GM12878 (cell line): ENCODE measurements at places on chromosomes 3 and 15.

GRCh38 chr3:189739378-189739777, 108.2 kb downstream of the TP63 start:
- no peak for DNase-seq

DNA sequence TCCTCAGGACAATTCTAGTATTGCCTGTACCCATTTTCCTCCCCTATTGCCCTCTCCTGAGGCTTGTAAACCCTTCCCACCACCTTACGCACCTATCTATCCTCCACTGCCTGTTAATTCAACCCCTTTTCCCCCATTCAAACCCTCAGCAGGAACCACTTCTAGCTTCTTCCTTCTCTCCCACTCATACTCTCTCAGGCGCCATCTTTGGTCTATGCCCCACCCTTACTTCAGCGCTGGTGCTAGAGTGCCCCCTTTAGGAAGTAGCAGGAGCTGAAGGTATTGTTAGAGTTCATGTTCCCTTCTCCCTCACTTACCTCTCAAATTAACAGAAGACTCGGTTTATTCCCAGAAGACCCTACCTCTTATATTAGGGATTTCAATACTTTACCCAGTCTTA, 121.8 kb upstream of the NLGN1 start:
- no peak for DNase-seq

DNA sequence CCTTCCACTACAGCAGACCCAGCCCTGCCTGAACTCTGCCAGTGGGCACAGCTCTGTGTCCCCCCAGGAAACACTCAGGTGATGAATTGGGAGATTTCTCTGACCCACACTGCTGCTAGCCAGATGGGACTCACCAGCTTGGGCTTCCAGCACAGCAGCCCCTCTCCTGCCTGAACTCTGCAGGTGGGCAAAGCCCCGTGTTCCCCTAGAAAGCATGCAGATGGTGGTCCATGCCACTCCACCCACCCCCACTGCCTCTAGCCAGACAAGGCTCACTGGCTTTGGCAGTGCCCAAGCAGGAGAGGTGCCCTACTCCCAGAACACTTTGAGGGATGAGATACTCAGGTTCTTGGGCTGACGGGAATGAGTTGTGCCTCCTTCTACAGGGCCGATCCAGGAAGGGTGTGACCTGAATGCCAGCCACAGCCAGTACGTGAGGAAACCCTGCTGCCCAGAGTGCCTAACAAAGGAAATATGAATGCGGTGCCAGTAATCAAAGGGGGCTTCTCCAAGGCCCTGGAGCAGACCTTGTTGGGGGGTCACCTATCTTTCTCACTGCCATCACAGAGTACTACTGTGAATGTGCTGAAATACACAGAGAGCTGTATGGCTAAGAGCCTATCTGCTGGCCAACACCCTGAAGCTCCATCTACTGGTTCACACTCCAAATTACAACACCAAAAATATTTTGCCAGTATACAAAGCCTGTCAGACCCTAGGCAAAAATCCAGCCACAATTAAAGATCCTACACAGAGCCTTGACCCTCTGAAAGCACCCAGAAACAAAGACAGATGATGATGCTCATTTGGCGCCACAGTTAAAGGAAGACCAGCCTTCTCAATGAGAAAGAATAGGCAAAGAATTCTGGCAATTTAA, 61.9 kb downstream of the BTLA start:
- no peak for DNase-seq

- DNase-seq = no peak
Measured at GRCh38 chr15:38745126-38745525, 180.5 kb upstream of the RASGRP1 start.

GRCh38 chr3:20096135-20096685, 56.0 kb downstream of the KAT2B start:
- DNase-seq = no peak

GRCh38 chr3:184812662-184813042, 686 bp downstream of the VPS8 start:
- DNase-seq = no peak

DNA sequence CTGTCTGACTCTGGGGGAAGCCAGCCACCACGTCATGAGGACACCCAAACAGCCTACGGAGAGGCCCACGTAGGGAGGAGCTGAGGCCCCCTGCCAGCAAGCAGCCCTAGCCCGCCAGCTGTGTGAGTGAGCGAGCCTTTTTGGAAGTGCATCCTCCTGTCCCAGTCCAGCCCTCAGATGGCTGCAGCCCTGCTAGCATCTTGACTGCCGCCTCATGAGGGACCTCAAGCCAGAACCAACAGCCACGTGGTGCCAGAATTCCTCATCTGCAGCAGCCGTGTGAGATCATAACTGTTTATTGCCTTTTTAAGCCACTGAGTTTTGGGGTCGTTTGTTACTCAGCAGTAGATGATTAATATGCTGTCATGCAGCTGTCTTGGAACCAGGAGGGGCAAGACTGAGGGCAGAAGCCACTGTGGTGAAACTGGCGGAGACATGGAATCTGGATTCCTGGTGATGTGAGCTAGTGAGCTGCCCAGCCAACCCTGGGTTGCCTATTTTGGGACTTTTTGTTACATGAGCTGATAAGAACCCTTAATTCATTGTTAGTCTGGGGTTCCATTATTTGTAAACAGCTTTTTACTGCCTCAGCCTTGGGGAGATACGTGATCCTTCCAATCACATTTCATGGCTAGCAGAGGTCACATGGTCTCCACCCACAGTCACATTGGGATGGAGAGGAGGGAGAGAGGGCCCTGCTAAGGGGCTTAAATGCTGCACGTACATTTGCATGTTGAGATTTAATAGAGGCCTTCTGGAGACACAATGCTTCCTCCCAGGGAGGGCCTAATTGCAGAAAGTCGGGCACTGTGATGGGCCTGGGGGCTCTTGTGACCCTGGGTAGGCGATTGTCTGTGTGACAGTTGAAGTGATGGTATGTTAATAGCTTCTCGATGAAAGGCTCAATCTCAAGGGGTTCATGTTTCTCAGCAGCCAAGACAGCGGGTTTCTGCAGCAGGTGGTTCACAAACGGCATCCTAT, 73.8 kb downstream of the RPLP1 start:
- DNase-seq = no peak

GRCh38 chr3:43817825-43818224, 127.1 kb downstream of the ABHD5 start:
- DNase-seq = no peak

DNA sequence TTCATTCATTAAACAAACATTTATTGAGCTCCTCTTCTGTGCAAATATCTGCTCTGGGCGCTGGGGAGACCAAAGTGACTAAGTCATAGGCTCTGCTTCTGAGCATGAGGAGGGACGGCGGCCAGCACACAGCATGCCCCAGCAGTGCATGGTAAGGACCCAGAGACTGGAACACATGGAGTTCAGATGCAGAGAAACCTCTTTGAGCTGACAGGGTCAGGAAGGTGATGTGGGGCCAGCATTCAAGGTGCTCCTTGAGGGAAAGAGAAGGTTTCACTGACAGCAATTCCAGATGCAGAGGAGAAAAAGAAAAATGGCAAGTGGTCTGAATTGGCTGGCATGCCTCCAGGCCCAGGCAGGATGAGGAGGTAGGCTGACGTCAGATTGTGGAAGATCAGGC, 234.5 kb downstream of the UACA start:
- no peak for DNase-seq

GRCh38 chr3:75192146-75192616, 471.9 kb upstream of the FRG2C start:
- DNase-seq = no peak

DNA sequence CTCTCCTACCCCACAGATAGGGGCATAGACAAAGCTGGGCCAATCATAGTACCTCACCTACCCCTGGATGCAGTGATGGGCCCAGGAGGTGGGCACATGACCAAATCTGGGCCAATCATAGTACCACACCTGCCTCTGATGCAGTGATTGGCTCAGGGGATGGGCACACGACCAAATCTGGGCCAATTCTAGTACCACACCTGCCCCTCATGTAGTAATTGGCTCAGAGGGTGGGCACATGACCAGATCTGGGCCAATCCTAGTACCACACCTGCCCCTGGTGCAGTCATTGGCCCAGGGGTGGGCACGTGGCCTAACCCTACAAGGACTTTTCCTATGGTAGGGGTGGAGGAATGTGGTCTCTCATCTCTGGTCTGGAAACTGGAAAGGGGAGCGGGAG, 56.9 kb upstream of the MEF2A start:
- DNase-seq = no peak

DNA sequence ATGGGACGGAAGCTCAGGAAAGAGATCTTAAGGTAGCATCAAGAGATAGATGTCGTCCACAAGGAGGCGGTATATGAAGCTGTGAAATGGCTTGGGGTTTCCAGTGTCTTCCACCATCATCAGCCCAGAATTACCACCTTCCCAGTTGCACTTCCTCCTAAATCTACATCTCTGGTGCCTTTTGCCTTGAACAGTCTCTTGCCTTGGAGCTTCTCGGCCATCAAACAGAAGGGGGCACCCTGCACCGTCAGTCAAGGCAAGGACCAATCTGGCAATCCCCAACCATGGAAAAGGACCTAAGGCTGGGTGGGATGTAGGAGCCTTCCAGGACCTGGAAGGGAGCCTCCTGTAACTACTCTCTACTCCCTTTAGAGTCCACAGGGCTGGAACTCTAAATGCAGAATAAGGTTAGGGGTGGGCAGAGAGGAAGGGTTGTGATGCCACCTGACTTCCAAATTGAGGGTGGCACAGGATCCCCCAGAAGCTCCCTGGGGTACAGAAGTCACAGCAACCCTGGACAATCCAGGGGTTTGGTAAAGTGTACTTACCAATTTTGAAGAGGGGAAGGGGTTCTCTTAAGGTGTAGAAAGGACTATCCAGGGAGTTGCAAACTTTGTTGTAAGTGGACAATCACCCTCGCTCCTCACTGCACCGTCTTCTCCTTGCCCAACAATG, 1.0 kb upstream of the RYR3 start:
- DNase-seq = no peak

GRCh38 chr15:94335616-94336015, 104.3 kb downstream of the MCTP2 start:
- no peak for DNase-seq

DNA sequence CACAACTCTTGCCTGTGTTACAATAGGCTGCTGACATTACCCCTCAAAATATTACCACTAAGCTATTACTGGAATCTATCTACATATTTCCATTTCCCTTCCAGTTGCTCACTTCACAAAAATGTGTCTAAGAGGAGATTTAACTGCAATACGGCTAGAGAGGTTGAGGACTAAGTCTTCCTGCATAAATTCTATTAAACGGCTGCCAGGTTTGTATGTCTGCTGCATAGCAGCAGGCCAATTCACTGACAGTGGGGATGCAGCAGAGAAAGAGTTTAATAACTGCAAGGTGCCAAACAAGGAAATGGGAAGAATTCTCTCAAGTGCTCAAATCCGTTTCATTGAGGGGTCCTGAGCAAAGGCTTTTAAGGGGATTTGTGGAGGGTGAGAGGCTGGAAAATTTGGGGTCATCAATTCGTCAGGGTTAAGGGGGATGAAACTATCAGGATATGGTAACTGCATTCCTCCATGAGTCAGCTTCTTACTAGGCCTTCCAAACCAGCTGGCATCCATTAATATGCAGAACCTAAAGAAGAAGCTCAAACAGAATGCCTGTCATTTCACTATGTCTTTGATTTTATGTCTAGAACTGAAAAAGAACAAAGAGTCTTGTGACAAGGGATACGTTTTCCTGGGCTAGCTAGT, 675.6 kb downstream of the TBL1XR1 start:
- DNase-seq = no peak

- no peak for DNase-seq
Measured at GRCh38 chr3:27859821-27860220, 137.7 kb upstream of the EOMES start.

- no peak for DNase-seq
Measured at GRCh38 chr15:62446984-62447383, 281.9 kb upstream of the C2CD4B start.

GRCh38 chr15:75112278-75112847, 89.0 kb downstream of the PPCDC start:
- DNase-seq = no peak

- DNase-seq = no peak
Measured at GRCh38 chr3:143910756-143911155, 60.9 kb upstream of the DIPK2A start.

GRCh38 chr15:86446253-86446640, 366.6 kb downstream of the AGBL1 start:
- no peak for DNase-seq

GRCh38 chr15:77974416-77975331, 102.8 kb downstream of the TBC1D2B start:
- DNase-seq = no peak

DNA sequence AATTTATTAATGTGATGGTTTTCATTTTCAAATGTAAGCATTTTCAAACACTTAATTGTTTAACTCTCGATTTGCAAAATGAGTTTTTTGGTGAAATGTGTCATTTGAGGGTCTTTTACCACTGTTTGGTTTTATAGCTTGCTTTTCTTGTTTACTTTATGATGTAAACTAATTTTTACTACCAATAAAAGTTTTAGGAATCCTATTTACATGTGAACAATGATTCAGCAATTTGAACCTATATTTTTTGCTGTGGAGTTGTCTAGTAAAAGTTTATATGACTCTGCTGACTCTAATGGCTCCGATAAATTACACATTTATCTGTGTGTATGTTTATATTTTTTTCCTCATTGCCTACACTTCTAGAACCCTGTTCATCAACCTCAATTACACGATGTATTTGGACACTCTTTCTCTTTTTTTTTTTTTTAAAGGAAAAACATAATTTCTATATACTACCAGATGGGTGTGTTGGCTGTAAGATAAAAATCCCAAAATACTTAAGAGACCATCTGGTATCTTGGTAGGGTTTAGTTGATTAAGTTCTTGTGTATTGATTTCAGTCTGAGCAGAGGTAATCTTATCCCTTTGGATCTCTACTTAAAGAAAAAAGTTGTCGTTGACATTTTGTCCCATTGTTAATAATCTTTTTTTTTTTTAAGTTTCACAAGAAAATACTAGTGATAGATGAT, 89.5 kb downstream of the PTPRG start:
- DNase-seq = no peak

DNA sequence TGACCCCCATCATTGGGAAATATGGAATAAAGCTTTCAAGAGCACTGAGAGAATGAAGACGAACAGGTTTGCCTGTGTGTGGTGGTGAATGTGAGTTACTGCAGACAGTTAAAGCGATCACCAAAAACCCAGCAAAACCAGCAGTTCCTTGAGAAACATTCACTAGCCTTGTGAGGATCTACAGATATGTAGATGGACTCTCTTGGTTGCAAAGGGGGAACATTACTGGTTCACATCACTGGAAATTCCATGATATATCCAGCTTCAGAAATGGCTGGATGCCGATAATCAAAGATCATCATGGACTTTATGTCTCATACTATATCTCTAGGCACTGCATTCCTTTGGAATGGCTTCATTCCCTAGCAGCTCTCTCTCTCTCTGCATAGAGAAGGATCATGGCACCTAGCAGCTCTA, 10.2 kb upstream of the HERC1 start:
- no peak for DNase-seq

DNA sequence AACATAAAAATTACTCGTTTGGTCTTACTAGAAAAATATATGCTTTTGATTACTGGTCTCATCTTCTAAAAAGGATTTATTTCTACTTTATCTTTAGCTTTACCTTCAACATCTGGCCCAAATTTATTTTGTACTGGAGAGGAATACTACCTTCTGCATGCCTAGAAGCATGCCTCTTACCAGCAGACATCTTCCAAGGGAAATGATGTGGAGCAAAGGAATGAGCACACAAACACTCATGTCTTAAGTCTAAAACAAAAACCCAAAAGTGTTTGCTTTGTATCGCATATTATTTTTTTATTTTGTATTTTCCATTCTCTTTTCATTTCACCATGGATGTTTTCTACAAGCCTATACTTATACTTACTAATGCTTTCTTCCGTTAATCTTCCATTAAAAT, 304.6 kb upstream of the KCNMB2 start:
- DNase-seq = no peak
